ENCODE measurements at places on chromosomes 1 and 21. TPM values are rescaled to one million over a fixed set of nuclear protein-coding genes. Genes with fewer than 3 reads are reported as not detected.

- H3K4me1 ChIP-seq: no peaks in the 10 kb centered on the region
- no peak overlapping the region for H3K27ac ChIP-seq
- no peak overlapping the region for H3K4me3 ChIP-seq
- no peaks in the 10 kb centered on the region for H3K36me3 ChIP-seq
- H3K27me3 ChIP-seq: no peaks in the 10 kb centered on the region
- DNase-seq: no peak
Measured at GRCh38 chr1:27016376-27016775, 3.7 kb upstream of the TENT5B start.

GRCh38 chr1:226309398-226310244 lies 657 bp upstream of the LIN9 start:
- no peaks in the 10 kb centered on the region for H3K36me3 ChIP-seq
- peaks cover 9% of the 10 kb centered on the region for H3K4me1 ChIP-seq
- H3K27ac ChIP-seq: peak overlapping the region; percentile 78
- DNase-seq: peak; percentile 7
- H3K4me3 ChIP-seq: peak overlapping the region; percentile 99
- H3K27me3 ChIP-seq: no peaks in the 10 kb centered on the region

DNA sequence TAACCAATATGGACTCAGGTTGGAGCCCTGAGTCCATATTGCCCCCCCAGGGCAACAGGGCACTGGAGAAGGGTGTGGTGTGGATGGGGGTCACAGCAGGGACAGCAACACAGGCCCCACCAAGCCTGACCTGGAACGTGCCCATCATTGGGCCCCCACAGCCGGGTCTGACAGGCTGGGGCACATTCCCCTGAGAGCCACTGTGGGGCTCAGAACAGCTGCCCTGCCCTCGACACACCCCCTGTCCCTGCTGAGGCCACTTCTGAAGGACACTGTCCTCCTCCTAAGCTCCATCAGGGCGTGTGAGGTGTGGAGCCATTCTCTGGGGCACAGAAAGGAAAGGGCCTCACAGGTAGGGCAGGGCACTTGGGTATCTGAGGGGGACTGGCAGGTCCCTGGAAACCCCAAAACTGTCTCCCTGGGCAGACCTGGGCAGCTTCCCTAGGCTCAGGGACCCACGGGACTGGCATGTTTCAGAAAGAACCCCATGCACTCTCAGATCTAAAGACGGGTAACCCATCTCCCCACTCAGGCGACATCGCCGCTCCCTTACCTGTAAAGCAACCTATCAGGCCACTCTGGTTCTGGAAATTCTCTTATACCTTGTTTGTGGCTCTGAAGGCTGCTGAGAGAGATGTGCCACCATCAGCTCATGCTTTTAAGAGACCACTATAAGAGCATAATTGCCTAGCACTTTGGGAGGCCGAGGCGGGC lies 95.5 kb downstream of the DMRTB1 start:
- no peak overlapping the region for H3K4me3 ChIP-seq
- H3K27ac ChIP-seq: no peak overlapping the region
- no peaks in the 10 kb centered on the region for H3K4me1 ChIP-seq
- no peak for DNase-seq

CD1B gene
- total RNA-seq: not detected

RIPPLY3 gene
- total RNA-seq: not detected

GRHL3 gene
- not detected for total RNA-seq

Measured in heart right ventricle (tissue), 16 donors.